Stimulated activated naive CD4-positive, alpha-beta T cell treated with Interleukin-2 at 50 U/mL for 16 hours (primary cell): ENCODE measurements at places on chromosomes 12 and 14.

DNA sequence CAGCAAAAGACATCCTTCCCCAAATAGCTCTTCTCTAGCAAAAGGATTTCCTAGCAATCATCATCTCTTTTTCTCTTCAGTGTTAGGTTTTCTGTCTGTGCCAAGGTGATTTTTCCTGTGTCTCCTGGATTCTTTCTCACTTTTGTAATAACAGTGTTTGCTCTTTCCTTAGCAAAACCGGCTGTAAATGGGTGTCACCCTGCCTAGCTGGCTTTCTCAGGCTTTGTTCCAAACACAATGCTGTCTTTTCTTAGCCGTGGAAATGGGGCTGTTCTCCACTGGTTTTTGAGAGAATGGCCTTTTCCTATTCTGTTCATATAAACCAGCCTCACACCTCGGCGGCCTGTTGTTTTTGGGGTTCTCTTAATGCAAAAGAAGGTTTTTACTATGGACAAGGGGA, 21.9 kb downstream of the JDP2 start:
- DNase-seq, result no peak

DNA sequence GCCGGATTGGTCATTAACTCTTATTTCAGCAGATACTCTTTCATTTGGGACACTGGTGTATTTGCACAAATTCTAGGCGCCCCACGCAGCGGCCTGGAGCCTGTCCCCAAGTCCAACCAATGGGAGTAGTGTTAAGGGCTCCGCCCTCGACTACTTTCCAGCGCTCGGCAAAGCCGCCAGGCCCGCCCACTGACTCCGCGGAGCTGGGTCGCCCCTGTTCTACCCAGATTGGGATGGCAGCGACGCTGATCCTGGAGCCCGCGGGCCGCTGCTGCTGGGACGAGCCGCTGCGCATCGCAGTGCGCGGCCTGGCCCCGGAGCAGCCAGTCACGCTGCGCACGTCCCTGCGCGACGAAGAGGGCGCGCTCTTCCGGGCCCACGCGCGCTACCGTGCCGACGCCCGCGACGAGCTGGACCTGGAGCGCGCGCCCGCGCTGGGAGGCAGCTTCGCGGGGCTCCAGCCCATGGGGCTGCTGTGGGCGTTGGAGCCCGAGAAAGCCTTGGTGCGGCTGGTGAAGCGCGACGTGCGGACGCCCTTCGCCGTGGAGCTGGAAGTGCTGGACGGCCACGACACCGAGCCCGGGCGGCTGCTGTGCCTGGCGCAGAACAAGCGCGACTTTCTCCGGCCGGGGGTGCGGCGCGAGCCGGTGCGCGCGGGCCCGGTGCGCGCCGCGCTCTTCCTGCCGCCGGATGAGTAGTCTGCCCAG, at the start of gene ACOT6:
Gene ACOT6 (plus strand): TSS at position 179 of the 707 bp plus-strand sequence. CDS start 55 bp downstream, at position 234.
- DNase-seq, result peak; percentile 64

- DNase-seq, result no peak
Measured at GRCh38 chr12:59660921-59661597, 65.2 kb downstream of the SLC16A7 start.

GRCh38 chr14:71967704-71968103, 35.5 kb downstream of the RGS6 start:
- no peak for DNase-seq

GRCh38 chr14:94544726-94545125, 16.5 kb upstream of the SERPINA4 start:
- DNase-seq, result no peak

- DNase-seq, result no peak
Measured at GRCh38 chr12:2509137-2509536, 285.6 kb upstream of the FKBP4 start.

GRCh38 chr12:47854531-47854930, 34.8 kb upstream of the HDAC7 start:
- DNase-seq, result no peak

DNA sequence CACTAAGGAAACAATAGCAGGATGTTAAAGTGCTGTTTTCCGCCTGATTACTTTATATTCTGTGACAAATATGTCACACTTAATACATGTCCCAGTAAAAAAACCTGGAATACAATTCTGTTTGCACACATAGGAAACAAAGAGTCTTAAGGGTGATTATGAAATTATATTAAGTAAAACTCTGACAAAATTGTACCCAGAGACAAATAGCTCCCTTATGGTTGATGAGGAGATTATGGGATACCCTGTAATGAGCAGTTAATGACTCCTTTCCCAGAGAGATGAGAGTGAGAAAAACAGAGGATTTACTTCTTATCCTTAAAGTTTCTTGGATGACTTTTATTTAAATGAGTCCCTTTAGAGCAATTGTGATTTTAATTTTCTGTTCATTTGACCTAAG, 370.6 kb downstream of the PDZRN4 start:
- no peak for DNase-seq

DNA sequence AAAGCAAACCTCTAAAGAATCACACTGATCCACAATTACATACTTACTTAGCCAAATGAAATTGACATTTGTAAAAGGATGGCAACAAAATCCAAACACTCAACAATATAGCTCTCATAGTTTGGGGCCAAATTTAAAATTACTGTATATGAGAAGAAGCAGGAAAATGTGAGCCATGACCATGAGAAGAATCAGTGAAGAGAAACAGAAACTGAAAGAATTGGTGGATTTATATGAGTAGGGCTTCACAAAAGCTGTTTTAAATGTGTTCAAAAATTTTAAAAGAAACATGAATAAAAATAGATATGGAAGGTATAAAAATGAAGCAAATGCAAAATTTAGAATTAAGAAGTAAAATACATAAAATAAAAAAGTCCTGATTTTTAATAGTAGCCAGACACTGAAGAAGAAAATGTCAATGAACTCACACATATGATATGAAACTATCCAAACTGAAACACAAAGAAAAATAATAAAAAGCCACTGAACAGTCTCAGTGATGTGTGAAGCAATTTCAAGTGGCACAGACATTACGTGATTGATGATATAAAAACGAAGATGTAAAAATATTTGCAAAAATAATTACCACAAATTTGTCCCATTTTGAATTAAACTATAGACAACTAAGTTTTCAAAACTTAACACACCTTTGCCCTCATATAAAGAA, 87.9 kb upstream of the MDGA2 start:
- no peak for DNase-seq

- DNase-seq, result no peak
Measured at GRCh38 chr12:46921048-46921763, 95.4 kb upstream of the SLC38A4 start.

DNA sequence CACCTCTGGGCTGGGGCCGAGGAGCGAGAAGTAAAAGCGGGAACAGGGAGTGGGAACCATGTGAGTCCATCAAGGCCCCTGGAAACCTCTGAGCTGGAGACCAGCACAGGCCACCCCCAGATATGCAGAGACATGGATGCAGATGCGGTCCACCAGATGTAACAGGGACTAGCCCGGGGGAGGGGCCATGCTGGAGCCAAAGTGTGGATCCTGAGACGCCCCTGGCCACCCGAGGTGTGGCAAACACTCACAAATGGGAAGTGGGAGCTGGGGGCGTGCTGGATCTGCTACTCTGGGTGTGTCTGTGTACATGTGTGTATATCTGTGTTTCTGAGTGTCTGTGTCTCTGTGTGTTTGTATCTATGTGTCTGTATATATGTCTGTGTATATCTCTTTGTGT, 12.8 kb downstream of the MYL2 start:
- DNase-seq, result no peak

DNA sequence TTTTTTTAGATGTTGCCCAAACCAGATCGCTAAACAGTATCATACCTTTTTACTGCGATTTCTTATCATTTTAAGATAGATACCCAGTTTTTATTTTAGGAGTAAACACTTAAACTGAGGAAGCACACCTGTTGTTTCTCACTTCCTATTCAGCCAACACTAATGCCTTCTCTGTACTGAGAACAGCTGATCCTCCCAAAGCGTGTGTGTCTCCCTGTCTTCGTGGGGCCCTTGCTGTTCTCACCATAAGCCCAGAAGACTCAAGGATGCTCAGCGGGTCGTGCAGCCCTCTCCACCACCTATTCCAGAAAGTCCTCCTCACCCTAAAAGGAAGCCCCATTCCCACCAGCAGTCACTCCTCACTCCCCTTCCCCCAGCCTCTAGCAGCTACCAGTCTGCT, 14.8 kb downstream of the PPP2R5C start:
- no peak for DNase-seq

GRCh38 chr14:73634011-73634833, 10.6 kb upstream of the DNAL1 start:
- no peak for DNase-seq

- DNase-seq, result no peak
Measured at GRCh38 chr12:38890102-38890855, 15.1 kb downstream of the CPNE8 start.

- no peak for DNase-seq
Measured at GRCh38 chr12:72390146-72390545, 118.0 kb downstream of the TRHDE start.

DNA sequence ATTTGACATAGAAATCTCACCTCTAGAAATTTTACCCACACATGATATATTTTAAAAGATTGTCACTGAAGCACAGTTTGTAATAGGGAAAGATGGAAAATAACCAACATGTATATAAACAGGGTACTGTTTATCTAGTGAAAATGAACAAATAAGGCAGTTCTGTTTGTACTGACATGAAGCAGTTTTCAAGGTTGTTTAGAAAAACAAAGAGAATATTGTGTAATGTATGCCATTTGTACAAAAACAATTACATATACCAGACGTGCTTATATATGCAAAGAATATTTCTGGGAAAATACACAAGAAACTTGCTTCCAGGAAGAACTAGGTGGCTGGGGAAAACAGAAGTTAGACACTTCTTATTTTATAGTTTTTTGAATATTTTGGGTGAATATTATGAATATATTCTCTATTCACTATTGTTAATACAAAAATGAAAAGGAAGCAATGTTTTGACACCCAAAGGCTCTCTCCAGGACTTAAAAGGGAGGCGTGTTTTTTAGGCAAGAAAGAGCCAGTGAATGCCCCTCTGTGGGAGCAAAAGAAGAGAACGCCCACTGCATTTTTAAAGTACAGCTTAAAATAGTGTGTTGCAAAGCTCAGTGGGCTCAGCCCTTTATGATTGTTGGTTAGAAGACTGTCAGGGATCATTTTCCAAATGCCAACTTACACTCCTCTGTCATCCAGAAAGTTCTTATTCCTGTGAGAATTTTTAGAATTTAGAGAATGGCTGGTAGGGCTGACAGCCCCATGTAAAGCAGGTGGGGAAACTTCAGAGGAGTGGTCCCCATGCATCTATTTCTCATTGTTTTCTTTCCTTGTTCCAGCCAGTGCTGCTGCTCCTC, 59.6 kb upstream of the FERMT2 start:
- DNase-seq, result no peak

GRCh38 chr12:124561231-124561630, 6.2 kb downstream of the NCOR2 start:
- no peak for DNase-seq

DNA sequence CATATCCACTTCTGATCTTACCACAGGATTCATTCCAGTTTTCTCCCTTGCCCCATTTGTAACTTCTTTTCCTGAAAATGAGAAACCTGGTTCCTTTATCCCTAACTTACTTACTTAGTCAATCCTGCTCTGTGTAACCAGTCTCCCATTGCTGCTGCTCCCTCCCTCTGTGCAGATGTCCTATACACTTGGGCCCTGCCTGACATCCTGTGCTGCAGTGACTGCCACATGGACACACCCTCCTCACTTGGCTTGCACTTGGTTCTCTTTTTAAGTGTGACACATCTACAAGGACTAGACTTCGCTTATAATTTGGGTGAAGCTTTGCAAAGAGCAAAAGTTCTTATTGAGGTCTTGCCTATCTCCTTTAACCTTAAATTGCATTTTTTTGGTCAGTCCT, 51.4 kb downstream of the FGD4 start:
- no peak for DNase-seq

- DNase-seq, result no peak
Measured at GRCh38 chr12:124531281-124531745, 36.1 kb downstream of the NCOR2 start.

GRCh38 chr12:20320552-20320951, 47.8 kb upstream of the PDE3A start:
- no peak for DNase-seq

- no peak for DNase-seq
Measured at GRCh38 chr14:69288011-69288771, 28.2 kb downstream of the GALNT16 start.

DNA sequence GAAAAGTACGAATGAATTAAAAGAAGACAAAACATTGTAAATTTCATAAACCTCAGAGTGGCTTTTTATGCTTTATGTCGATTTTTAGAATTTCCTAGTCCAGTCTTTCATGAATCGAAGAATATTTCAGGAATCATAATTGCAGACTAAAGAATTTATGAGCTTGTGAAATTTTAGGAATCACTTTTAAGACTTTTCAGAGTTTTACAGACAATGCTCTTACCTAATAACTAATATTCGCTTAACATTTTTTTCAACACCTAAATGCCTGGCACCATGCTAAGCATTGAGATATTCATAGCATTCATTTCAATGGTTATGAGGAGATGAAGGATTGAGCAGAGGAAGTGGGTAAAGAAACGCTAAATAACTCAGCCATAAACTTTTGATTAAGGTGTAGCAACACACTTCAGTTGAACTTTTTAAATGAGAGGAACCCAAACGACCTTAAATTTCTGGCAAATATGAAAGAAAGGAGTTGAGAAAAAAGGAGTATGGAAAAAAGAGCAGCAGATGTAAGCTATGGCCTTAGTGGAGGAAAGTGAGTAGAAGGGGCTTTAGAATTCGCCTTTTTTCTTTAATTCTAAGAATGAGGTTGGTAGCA, 739 bp upstream of the USP44 start:
- DNase-seq, result no peak

DNA sequence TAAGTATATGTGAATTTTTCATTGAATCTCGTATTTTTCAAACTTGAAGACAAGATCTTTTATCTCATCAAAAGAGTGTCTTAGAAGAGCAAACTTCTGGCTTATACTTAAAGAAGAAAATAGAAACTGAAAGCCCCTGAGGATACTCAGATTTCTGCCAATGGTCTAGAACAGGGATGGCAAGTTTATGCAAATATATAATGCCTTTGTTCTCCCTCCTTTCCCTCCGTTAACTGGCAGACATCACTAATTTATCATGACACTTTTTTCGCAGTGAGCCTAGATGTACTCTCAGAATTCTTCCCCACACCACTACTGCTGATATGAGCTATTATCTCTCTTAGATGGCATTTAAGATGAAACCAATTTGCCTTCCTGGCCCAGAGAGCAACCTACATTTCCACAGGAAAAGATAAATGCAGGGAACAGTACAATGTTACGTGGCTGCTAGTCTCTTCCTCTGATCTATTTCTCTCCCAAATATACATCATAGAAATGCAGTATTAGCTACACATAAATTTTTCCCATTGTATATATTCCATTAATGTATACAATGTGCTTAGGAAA, 40.0 kb upstream of the DAAM1 start:
- no peak for DNase-seq

- DNase-seq, result peak; percentile 23
Measured at GRCh38 chr12:94603434-94604365, 46.7 kb downstream of the TMCC3 start.

- DNase-seq, result no peak
Measured at GRCh38 chr12:23209793-23210192, 584.8 kb downstream of the ETNK1 start.
